Activated CD4-positive, alpha-beta T cell treated with anti-CD3 and anti-CD28 coated beads for 24 hours (primary cell): ENCODE measurements at places on chromosomes 6 and 20.

DNA sequence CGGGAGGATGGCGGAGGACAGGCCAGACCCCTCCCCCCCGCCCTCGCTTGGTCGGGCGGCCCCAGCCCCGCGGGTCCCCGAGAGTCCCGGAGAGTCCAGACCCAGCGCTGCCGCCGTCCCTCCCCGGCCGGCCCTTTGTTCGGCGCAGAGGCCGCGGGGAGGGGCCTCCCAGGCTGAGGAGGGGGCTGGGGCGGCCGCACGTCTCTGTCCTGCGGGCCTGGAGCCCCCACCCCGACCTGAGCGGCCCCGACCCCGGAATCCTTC, 806 bp downstream of the KCNQ2 start:
- no peak for DNase-seq

DNA sequence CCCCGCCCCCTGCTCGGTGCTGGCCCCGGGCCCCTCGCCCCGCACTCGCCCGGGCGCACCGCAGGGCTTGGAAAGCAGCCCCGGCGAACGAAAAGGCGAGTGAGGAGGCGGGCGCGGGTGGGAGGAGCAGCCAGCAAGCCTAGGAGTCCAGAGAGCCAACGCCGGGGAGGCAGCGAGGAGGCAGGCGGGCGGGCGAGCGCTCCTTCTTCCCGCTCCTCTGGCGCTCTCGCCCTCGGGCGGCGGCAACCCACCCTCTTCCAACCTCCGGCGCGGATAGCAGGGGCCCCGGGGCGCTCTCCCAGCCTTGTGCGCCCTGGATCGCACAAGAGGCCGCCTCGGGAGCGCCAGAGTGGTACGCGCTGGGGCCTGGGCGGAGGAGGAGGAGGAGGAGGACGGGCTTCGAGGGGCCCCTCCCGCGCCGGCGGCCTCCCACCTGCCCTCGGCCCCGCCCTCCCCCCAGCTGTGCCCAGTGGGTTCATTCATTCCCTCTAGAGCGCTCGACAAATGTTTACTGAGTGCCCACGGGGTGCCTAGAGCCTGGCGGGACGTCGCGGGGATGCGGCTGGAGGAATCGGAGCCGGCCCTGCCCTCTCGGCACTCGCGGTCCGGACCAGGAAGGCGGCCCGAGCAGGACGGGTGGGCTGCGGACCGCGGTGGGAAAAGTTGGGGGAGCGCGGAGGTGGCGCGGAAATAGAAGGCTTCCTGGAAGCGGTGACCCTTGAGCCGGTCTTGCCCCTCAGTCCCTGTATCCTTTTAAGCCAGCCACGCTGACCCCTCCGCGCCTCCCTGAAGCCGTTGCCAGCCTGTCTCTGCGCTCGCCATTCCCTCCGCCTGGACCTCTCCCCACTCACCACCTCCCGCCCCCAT, at the start of gene BMP7:
Gene BMP7, minus strand, starts transcription at position 351 of the 867 bp plus-strand sequence. CDS start 519 bp downstream, outside the sequence.
- no peak for DNase-seq

GRCh38 chr20:39641423-39641822, 679.3 kb downstream of the DHX35 start:
- DNase-seq: no peak

DNA sequence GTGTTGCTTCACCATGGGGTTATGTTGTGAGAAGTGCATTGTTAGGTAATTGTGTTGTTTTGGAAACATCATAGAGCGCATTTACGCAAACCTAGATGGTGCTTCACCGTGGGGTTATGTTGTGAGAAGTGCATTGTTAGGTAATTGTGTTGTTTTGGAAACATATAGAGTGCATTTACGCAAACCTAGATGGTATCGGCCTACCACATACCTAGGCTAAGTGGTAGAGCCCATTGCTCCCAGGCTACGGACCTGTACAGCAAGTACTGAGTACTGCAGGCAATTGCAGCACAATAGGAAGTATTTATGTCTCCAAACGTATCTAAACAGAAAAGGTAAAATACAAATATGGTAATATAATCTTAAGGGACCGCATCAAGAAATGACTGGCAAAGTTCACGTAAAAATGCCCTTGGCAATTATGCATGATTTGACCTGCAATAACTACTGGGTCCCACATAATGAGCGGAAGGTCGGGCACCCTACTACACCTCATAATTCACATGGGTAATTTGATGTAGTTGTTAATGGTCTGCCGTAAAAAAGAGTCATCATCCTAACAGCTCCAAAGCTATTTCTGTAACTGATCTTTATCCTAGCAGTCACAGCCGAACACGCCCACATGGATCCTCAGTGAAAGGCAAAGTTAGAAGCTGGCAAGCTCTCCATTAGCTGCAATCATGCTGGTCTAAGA, 76.0 kb downstream of the RSPH3 start:
- DNase-seq: no peak

GRCh38 chr20:51811042-51811355, 8.7 kb upstream of the SALL4 start:
- DNase-seq: no peak

DNA sequence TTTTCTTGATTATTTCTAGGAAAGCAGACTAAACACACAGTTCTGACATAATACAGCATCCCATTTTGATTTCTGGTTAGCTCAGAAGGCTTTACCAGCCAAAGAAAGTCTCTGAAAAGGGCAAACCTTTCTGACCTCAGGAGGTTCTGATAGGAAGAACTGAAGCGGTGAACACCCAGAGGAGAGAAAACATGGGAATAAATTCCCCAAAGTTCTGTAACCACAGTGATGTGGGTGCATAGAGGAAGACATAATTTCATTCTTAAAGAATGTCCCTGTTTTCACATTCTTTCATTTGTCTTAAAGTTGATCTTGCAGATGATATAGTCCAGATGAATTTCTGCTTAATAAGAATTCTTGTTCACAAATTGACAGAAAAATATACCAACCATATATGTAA, 60.3 kb downstream of the RSPO3 start:
- no peak for DNase-seq

GRCh38 chr20:45060294-45060693, 40.6 kb downstream of the KCNS1 start:
- no peak for DNase-seq

- DNase-seq: no peak
These were observed 702.1 kb downstream of the FRK start for GRCh38 chr6:115358616-115359015.

DNA sequence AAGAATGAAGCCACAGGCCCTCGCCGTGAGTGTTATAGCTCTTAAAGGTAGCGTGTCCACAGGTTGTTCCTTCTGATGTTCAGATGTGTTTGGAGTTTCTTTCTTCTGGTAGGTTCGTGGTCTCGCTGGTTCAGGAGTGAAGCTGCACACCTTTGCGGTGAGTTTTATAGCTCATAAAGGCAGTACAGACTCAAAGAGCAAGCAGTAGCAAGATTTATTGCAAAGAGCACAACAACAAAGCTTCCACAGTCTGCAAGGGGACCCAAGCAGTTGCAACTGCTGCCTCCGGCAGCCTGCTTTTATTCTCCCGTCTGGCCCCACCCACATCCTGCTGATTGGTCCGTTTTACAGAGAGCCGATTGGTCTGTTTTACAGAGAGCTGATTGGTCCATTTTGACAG, 5.2 kb downstream of the HIVEP1 start:
- no peak for DNase-seq

DNA sequence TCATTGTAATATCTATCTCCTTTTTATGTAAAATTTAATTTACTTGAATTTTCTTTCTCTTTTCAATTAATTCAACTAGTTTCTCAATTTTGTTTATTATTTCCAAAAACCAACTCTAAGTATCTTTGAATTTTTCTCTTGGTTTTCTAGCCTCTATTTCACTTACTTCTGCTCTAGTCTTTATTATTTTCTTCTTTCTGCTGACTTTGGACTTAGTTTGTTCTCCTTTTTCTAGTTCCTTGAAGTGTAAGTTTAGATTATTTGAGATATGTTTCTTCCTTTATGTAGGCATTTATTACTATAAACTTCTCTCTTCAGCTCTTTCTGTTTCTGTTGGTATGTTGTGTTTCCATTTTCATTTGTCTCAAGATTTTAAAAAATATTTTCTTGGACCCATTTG, 70.8 kb downstream of the TNFAIP3 start:
- no peak for DNase-seq

GRCh38 chr6:125816828-125817280, 26.1 kb downstream of the NCOA7 start:
- no peak for DNase-seq

GRCh38 chr20:51543422-51543788, 886 bp upstream of the NFATC2 start:
- no peak for DNase-seq

DNA sequence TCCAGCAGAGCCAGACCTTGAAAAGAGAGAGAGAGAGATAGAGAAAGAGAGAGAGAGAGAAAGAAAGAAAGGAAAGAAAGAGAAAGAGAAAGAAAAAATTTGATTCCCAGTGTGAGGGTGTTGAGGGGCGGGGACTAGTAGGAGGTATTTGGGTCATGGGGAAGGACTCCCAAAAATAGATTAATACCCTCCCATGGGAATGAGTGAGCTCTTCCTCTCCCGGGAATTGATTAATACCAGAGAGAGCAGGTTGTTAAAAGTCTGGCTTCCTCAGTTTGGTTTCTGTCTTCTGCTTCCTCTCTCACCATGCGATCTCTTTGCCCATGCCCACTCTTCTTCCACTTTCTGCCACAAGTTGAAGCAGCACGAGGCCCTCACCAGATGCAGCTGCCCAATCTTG, 28.8 kb upstream of the CFAP206 start:
- no peak for DNase-seq

DNA sequence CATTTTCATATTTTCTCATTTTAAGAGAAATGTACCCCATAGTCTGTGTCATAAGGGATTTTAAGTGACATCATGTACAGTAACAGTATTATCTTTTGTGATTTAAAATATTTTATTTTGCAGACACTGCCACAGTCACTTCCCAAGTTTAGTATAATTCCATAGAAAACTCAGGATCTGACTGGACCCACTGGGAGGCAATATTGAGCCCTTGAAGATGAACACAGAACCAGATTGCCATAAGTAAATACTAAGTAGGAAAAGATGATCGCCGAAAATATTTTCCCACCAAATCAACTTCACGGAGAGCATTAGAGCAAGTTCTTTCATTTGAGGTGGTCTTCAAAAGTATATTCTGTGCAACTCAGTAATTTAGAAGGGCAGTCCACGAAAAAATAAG, 17.6 kb upstream of the PKHD1 start:
- DNase-seq: no peak

DNA sequence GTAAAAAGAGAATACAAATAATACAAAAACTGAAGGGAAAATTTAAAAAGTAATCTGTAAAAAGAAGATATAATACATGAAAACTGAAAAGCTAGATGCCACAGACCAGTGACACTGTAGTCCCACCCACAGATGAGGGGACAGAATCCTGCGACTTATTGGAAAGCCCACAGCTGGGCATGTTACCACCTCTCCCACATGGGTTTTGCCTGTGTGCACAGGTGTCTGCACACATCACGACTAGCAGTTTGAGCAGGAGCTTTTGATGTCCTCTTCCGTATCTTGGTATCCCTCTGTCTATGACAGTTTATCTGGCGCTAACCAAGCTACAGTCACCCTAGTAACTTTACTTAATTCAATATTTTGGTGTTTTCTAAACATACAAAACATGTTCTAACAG, 291.1 kb upstream of the EXOC2 start:
- no peak for DNase-seq
